ENCODE measurements at places on chromosomes 7 and 10. TPM values are rescaled to one million over a fixed set of nuclear protein-coding genes. Genes with fewer than 3 reads are reported as not detected.

DNA sequence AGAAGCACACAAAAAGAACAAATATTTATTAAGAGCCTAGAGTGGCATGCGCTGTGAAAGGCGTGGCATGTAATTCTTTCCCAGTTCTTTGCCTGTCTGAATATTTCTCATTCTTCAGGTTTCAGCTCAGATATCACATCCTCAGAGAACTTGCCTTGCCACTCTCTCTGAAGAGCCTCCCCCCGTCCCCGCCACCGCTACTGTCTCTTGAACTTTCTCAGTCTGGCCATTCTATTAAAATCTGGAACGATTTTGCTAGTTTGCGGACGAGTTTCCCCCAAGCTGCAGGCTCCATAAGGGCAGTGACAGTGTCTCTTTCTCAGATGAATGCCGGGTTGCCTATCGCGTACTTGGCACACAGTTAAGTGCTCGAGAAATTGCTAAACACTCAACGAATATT lies 787 bp upstream of the PLEKHA1 start:
- H3K27me3 ChIP-seq, result no peaks in the 10 kb centered on the region
- no peak overlapping the region for H3K27ac ChIP-seq
- H3K36me3 ChIP-seq, result no peaks in the 10 kb centered on the region
- peaks cover 20% of the 10 kb centered on the region for H3K4me1 ChIP-seq
- no peak for DNase-seq

GRCh38 chr7:33735403-33735802 lies 169.9 kb upstream of the BMPER start:
- H3K27me3 ChIP-seq, result no peaks in the 10 kb centered on the region
- H3K36me3 ChIP-seq, result no peaks in the 10 kb centered on the region
- H3K4me1 ChIP-seq, result no peaks in the 10 kb centered on the region
- H3K4me3 ChIP-seq, result no peak overlapping the region

- peak overlapping the region; percentile 30 for H3K27ac ChIP-seq
- H3K4me3 ChIP-seq, result no peak overlapping the region
Measured at GRCh38 chr10:103448746-103449145, 3.4 kb downstream of the CALHM2 start.

- H3K27me3 ChIP-seq, result no peaks in the 10 kb centered on the region
- no peak overlapping the region for H3K27ac ChIP-seq
Measured at GRCh38 chr7:109308816-109309215, 739.1 kb downstream of the DNAJB9 start.

DNA sequence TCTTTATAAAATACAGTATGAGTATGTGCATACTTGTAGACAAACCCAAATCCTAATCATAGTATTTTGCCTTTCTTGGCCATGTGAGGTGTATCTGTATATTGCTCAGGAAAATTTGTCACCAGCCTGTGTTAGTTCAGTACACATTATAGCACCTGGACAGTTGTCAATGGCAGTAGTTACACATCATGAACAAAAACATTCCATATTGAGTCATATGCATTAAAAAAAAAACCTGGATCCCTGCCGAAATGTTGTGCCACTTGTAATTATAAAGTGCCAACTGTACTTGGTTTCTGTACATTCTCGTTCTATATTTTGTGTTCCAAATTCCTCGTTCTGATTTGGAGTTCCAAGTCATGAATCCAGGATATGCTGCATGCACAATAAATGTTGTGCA lies 410.4 kb downstream of the INHBA start:
- no peak overlapping the region for H3K4me3 ChIP-seq
- H3K36me3 ChIP-seq, result no peaks in the 10 kb centered on the region
- H3K27ac ChIP-seq, result no peak overlapping the region
- no peaks in the 10 kb centered on the region for H3K27me3 ChIP-seq

DNA sequence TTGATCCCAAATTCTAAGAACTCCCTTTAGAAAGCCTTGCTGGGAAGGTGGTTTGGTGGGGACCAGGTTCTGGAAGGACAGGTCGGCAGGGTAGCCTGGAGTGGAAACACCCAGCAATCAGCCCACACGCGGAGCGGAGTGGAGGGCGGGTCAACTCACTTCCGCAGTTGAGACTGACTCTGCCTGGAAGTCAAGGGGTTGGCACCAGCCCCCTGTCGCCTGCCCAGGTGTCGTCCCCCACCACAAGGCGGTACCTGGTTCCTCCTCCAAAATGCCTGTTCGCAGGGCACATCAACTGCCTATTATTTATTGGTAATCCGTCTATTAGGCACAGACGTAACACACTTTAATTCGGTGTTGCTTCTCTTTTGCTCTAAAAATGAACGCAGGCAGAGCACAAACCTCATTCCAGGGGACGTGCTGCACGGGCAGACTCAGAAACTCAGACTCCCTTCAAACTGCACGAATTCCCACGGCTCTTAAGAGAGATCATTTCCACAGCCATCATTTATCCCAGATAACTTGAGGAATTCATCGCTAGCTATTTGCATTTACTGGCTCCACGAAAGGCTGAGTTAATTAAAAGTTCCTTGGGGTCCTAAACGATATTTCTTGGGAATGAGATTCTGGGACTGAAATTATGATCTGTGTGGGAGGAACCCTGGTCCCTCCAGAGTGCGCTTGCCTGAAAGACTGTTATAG lies 248.2 kb upstream of the PPP2R2D start:
- H3K4me3 ChIP-seq, result no peak overlapping the region
- H3K4me1 ChIP-seq, result peaks cover 2% of the 10 kb centered on the region
- H3K27ac ChIP-seq, result no peak overlapping the region
- no peak for DNase-seq

DNA sequence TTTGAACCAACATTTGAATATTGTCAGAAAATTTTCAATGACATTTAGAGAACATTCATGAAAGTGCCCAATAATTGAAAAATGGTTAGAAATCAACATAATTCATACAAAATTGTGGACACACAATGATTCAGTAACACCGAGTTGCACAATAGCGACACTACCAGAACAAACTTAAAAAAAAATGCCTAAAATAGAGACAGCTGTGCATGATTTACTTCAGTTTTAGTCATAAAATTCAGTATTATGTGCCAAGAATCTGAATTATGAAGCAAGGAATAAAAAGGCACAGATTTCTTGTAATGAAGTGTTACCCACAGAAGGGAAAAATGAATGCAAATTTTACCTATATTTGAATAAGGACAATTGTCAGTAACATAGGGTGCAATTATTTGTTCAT lies 396.0 kb downstream of the SEMA3D start:
- H3K27ac ChIP-seq, result no peak overlapping the region
- H3K36me3 ChIP-seq, result no peaks in the 10 kb centered on the region
- no peak overlapping the region for H3K4me3 ChIP-seq
- H3K4me1 ChIP-seq, result no peaks in the 10 kb centered on the region
- DNase-seq, result no peak
- no peaks in the 10 kb centered on the region for H3K27me3 ChIP-seq

- no peak overlapping the region for H3K4me3 ChIP-seq
- H3K27ac ChIP-seq, result no peak overlapping the region
- no peaks in the 10 kb centered on the region for H3K4me1 ChIP-seq
- no peak for DNase-seq
- no peaks in the 10 kb centered on the region for H3K27me3 ChIP-seq
Measured at GRCh38 chr7:111708072-111708471, 145.8 kb upstream of the IMMP2L start.

DNA sequence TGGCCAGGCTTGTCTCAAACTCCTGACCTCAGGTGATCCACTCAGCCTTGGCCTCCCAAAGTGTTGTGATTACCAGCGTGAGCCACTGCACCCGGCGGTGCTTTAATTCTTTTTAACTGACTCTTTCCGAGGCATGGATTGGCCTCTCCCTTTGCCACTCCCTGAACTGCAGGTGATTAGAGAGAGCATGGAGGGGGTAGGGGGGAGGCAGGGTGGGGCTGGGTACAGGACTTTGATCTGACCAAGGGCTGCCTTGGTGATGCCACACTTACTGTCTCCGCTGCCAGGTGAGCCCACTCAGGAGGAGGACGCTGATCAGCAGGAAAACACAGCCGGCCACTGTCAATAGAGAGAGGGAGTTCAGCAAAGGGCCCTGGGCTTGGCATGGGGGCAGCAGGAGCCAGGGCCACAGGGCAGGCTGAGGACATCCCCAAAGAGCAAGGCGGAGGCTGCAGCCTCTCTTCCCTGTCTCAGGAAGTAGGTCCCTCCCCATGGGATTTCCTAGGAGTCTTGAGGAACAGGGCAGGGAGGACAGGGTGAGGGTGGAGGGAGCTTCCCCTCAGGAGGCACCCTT lies 40.5 kb upstream of the IL15RA start:
- no peak for DNase-seq
- H3K4me1 ChIP-seq, result peaks cover 21% of the 10 kb centered on the region
- H3K27ac ChIP-seq, result no peak overlapping the region
- H3K27me3 ChIP-seq, result no peaks in the 10 kb centered on the region
- peaks cover 59% of the 10 kb centered on the region for H3K36me3 ChIP-seq

DNA sequence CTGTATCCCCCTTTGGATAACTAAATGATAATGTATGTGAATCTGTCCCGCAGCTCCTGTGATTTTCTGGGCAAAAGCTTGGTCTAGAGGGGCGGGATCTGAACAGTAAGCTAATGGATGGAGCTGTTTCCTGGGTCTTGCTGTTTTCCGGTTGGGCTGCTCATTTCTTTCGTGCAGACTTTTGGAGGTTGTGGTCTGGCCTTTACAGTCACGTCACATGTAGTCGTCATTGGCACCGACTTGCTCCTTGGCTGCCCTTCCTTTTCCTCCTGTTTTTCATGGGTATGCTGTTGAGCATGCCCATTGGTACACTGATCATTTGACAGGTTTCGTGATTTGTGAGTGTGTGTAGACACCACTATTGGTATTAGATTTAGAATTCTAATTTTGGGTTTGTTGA lies 2.0 kb downstream of the FBH1 start:
- DNase-seq, result no peak
- H3K4me3 ChIP-seq, result no peak overlapping the region
- no peak overlapping the region for H3K27ac ChIP-seq
- H3K36me3 ChIP-seq, result peaks cover 14% of the 10 kb centered on the region
- H3K27me3 ChIP-seq, result no peaks in the 10 kb centered on the region

DNA sequence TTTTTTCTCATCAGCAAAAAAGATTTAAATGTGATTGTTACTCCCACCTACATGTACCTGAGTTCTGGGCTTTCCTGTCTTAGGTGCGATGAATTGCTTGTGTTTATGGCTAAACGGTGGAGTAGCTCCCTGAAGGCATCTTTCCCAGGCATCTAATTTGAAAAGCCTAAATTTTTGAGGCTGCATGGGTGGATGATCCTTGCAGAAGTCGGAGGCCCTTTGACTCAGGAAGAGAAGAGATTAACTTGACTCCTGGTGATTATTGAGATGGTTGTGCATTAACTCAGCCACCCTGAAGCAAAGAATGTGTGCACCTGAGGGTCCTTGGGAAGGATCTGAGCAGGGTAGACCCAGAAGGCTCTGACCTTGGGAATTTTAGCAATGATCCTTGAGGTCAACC lies 155.6 kb upstream of the SEMA3C start:
- no peaks in the 10 kb centered on the region for H3K27me3 ChIP-seq
- H3K36me3 ChIP-seq, result no peaks in the 10 kb centered on the region
- no peak overlapping the region for H3K27ac ChIP-seq
- DNase-seq, result no peak
- no peak overlapping the region for H3K4me3 ChIP-seq
- no peaks in the 10 kb centered on the region for H3K4me1 ChIP-seq

DNA sequence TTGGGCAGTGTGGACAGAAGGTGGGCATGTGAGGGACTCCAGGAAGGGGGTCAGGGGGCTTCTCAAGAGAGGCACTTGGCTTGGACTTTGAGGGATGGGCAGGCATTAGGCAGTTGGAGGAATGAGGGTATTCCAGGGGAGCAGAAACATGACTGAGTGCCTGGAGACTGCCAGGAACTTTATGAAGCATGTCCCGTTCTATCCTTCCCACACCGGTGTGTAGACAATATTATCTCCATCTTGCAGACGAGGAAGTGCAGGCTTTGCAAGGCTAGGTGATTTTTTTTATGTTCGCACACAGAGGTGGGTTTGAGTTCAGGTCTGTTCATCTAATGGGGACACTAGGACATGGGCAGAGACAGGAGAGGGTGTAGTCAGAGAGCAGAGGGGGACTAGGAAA lies 162.7 kb downstream of the RPS24 start:
- no peaks in the 10 kb centered on the region for H3K4me1 ChIP-seq
- no peak overlapping the region for H3K27ac ChIP-seq
- no peak for DNase-seq
- no peak overlapping the region for H3K4me3 ChIP-seq

DNA sequence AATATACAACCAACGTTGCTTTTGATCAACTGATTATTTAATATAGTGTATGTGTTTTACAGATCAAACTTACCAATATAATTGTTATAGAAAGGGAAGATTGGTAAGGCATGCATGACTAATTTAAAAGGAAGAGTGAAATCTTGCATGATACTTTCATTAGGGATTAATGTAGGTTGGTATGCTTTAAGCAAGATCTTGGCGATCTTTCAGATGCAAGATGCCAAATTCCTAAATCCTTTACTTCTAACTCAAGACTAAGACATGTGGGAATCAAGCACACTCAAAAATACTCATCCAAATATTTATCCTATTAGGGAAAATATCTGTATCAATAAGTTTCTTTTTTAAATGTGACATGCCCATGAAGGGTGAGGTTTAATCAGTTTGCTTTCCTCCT lies 321.4 kb upstream of the MEOX2 start:
- no peak for DNase-seq
- H3K4me3 ChIP-seq, result no peak overlapping the region
- H3K4me1 ChIP-seq, result no peaks in the 10 kb centered on the region
- no peaks in the 10 kb centered on the region for H3K27me3 ChIP-seq
- no peaks in the 10 kb centered on the region for H3K36me3 ChIP-seq
- no peak overlapping the region for H3K27ac ChIP-seq

- H3K36me3 ChIP-seq, result no peaks in the 10 kb centered on the region
- no peak overlapping the region for H3K4me3 ChIP-seq
- peaks cover 17% of the 10 kb centered on the region for H3K4me1 ChIP-seq
- no peak for DNase-seq
Measured at GRCh38 chr7:70680743-70681468, 451.0 kb upstream of the GALNT17 start.

GRCh38 chr7:132755538-132756483 lies 179.5 kb upstream of the PLXNA4 start:
- no peak for DNase-seq
- H3K27ac ChIP-seq, result no peak overlapping the region
- no peaks in the 10 kb centered on the region for H3K27me3 ChIP-seq
- H3K4me1 ChIP-seq, result peaks cover 5% of the 10 kb centered on the region
- H3K36me3 ChIP-seq, result no peaks in the 10 kb centered on the region

SEMA3A gene
- 0.60 TPM for total RNA-seq

ABCB1 gene
- 12.2 TPM for total RNA-seq

GFRA1 gene
- not detected for total RNA-seq

Data from CD4-positive, alpha-beta T cell (primary cell).